ENCODE measurements at places on chromosomes 13 and 19.

DNA sequence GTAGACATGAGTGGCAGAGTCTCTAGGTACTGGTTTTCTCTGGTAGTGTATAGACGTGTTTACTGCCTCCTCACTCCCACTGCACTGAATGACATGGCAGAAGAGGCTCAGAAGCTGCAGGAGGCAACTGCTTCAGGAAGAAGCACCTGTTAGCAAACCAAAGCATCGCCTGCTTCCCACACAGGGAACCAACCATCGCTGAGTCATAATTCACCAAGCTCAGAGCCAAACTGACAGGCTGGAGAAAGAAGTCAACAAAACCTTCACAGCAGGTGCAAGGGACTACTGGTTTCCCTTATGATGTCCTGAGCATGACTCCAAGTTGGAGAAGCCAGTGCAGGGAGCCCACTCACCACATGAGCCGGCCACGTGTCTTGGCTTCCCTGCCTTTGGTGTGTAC lies 69.8 kb downstream of the KCTD12 start:
- H3K4me1 ChIP-seq, result no peaks in the 10 kb centered on the region
- no peak for DNase-seq
- no peaks in the 10 kb centered on the region for H3K27me3 ChIP-seq
- no peak overlapping the region for H3K27ac ChIP-seq

DNA sequence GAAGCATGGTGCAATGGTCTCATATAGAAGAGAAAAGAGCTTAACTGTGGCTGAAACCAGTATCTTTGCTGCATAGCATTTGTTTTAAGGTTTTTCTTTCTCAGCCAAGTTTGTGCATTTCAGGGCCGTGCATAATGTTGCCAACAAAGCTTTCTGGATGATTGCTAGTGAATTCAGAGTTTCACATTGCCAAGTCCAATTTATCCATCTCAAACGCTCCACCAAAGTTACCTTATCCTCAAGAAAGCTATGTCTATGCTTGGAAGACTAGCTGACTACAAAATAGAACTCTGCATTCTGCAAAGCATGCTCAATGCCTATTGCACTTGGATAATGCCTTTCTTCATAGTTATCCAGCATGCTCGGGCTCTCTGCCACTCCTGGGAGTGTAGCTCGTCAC lies 535.8 kb upstream of the SGCG start:
- peaks cover 12% of the 10 kb centered on the region for H3K4me1 ChIP-seq
- DNase-seq, result no peak
- no peak overlapping the region for H3K27ac ChIP-seq
- no peaks in the 10 kb centered on the region for H3K36me3 ChIP-seq
- no peak overlapping the region for H3K4me3 ChIP-seq

GRCh38 chr19:36136964-36137686 lies 2.7 kb upstream of the CAPNS1 start:
- H3K27me3 ChIP-seq, result no peaks in the 10 kb centered on the region
- DNase-seq, result no peak
- H3K36me3 ChIP-seq, result no peaks in the 10 kb centered on the region
- H3K4me1 ChIP-seq, result peaks cover 7% of the 10 kb centered on the region

DNA sequence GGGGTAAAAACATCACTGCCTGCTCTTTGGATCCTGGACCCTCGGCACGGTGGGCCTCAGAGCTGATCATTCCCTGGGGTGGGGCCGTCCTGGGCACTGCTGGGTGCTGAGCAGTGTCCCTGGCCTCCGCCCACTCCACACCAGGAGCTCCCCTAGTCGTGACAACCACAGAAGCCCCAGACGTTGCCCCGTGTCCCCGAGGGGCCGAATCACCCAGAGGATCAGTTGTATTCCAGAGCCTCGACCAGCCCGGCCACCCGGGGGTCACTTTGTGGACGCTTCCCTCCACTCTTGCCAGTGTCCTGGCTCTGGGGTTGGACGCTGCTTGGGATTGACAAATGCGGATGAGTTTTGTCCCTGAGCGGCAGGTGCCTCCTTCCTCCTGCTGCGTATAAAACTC lies 10.2 kb downstream of the C2CD4C start:
- no peaks in the 10 kb centered on the region for H3K27me3 ChIP-seq
- no peaks in the 10 kb centered on the region for H3K36me3 ChIP-seq
- H3K4me1 ChIP-seq, result no peaks in the 10 kb centered on the region
- H3K27ac ChIP-seq, result no peak overlapping the region
- H3K4me3 ChIP-seq, result no peak overlapping the region

- no peaks in the 10 kb centered on the region for H3K27me3 ChIP-seq
- H3K27ac ChIP-seq, result no peak overlapping the region
- DNase-seq, result no peak
- no peak overlapping the region for H3K4me3 ChIP-seq
Measured at GRCh38 chr13:33318744-33319143, 33.2 kb upstream of the STARD13 start.

- no peaks in the 10 kb centered on the region for H3K36me3 ChIP-seq
- H3K27me3 ChIP-seq, result peaks cover 22% of the 10 kb centered on the region
- H3K27ac ChIP-seq, result no peak overlapping the region
- H3K4me3 ChIP-seq, result no peak overlapping the region
- no peak for DNase-seq
Measured at GRCh38 chr19:50933640-50934039, 19.2 kb downstream of the KLK5 start.

DNA sequence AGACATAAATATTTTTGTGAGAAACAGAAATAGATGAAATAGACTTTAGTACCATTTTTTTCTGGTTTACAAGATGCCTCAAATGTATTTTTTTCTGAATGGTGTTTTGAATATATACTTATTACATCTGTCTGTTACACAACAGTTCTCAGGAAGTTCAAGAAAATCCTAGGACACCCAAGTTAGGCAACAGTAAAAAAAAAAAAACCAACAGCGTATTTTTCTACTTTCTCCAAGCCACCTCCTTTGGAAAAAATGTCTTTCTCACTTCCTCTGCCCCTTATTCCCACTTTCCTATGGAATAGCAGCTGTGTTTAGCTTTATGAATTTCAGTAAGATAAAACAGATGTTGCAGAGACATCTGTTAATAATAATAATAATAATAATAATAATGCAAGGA lies 489.6 kb upstream of the KLF12 start:
- H3K36me3 ChIP-seq, result no peaks in the 10 kb centered on the region
- no peak overlapping the region for H3K27ac ChIP-seq
- no peaks in the 10 kb centered on the region for H3K4me1 ChIP-seq
- DNase-seq, result no peak

- no peaks in the 10 kb centered on the region for H3K36me3 ChIP-seq
- H3K4me3 ChIP-seq, result no peak overlapping the region
- H3K27ac ChIP-seq, result no peak overlapping the region
- H3K4me1 ChIP-seq, result peaks cover 10% of the 10 kb centered on the region
- no peak for DNase-seq
Measured at GRCh38 chr19:12701596-12702282, 5.3 kb upstream of the FBXW9 start.

DNA sequence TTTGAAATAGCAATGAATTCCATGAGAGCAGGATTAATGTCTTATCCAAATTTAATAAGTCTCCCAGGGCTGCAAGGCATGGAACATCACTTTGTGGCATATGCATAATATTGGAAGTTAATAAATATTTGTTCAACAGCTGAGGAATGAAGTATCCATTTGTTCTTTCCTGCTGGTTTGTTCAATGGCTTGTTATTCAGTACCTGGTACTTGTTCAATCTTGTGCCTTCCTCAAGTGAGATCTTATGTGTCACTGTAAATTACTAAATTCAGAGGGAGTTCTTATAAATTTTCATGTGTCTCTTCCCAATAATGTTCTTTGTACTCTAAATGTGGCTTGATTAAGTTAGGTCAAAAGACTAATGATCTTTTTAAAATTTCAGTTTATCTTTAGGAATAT lies 1105.5 kb upstream of the SPRY2 start:
- DNase-seq, result no peak
- H3K36me3 ChIP-seq, result no peaks in the 10 kb centered on the region
- no peak overlapping the region for H3K27ac ChIP-seq
- no peak overlapping the region for H3K4me3 ChIP-seq

- H3K36me3 ChIP-seq, result no peaks in the 10 kb centered on the region
- no peak for DNase-seq
- no peaks in the 10 kb centered on the region for H3K27me3 ChIP-seq
- H3K4me1 ChIP-seq, result no peaks in the 10 kb centered on the region
Measured at GRCh38 chr13:73531014-73531413, 472.2 kb downstream of the KLF5 start.

DNA sequence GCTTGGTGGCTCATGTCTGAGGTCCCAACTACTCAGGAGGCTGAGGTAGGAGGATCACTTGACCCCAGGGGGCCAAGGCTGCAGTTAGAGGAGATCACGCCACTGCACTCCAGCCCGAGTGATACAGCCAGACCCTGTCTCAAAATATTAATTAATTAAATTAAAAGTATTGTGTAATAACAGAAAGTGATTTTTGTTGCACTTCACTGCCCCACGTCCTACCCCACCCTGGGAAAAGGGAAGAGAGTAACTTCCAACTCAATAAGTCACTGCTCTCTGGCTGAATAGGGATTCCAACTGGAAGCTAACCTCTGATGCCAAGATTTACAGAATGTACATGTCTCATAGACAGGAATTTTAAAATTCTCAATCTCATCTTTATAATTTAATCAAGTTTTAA lies 47.2 kb downstream of the ZNF611 start:
- no peaks in the 10 kb centered on the region for H3K27me3 ChIP-seq
- no peak overlapping the region for H3K27ac ChIP-seq
- no peak overlapping the region for H3K4me3 ChIP-seq
- no peaks in the 10 kb centered on the region for H3K36me3 ChIP-seq

DNA sequence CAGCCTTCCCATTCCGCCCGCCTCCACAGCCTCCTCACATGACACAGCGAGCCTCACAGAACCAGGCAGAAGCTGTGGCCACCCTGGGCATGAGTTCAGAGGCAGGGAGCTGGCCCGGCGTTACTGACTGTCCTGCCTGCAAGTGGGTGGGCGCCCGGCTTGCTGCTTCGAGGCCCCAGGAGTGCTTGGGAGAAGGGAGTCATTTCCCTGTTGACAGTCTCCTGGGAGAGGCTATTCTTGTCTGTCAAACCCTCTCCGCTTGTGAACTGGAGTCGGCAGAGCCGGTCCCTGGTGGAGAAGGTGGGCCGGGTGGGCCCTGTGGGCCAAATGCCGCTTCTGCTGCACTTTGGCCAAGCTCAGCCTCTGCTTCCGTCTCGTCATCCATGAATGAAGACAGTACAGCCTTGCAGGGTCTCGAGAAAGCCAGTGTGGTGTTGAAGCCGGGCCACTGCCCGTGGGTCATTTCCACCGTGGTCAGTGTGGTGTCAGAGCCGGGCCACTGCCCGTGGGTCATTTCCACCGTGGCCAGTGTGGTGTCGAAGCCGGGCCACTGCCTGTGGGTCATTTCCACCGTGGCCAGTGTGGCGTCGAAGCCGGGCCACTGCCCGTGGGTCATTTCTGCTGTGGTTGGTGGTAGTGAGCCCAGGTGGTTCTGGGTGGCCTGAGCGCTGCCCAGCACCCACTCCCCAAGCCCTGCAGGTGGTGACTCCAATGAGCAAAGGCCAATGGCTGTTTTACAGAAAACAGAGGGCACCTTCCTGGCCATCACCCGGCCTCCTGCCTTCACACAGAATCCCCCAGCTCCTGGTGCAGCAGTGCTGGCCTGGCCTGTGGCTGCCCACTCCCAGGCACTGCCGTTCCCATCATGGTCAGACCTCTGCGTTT lies 13.5 kb upstream of the F7 start:
- no peak overlapping the region for H3K4me3 ChIP-seq
- H3K36me3 ChIP-seq, result no peaks in the 10 kb centered on the region
- no peak for DNase-seq
- H3K4me1 ChIP-seq, result no peaks in the 10 kb centered on the region
- H3K27ac ChIP-seq, result no peak overlapping the region

GRCh38 chr13:46679369-46680120 lies 117.4 kb downstream of the ESD start:
- peaks cover 59% of the 10 kb centered on the region for H3K4me1 ChIP-seq
- H3K4me3 ChIP-seq, result no peak overlapping the region
- H3K27ac ChIP-seq, result peak overlapping the region; percentile 47
- peak; percentile 39 for DNase-seq
- no peaks in the 10 kb centered on the region for H3K36me3 ChIP-seq

- H3K4me1 ChIP-seq, result peaks cover 13% of the 10 kb centered on the region
- H3K27me3 ChIP-seq, result no peaks in the 10 kb centered on the region
- no peaks in the 10 kb centered on the region for H3K36me3 ChIP-seq
- no peak for DNase-seq
Measured at GRCh38 chr19:8305798-8306197, 2.4 kb downstream of the CD320 start.

DNA sequence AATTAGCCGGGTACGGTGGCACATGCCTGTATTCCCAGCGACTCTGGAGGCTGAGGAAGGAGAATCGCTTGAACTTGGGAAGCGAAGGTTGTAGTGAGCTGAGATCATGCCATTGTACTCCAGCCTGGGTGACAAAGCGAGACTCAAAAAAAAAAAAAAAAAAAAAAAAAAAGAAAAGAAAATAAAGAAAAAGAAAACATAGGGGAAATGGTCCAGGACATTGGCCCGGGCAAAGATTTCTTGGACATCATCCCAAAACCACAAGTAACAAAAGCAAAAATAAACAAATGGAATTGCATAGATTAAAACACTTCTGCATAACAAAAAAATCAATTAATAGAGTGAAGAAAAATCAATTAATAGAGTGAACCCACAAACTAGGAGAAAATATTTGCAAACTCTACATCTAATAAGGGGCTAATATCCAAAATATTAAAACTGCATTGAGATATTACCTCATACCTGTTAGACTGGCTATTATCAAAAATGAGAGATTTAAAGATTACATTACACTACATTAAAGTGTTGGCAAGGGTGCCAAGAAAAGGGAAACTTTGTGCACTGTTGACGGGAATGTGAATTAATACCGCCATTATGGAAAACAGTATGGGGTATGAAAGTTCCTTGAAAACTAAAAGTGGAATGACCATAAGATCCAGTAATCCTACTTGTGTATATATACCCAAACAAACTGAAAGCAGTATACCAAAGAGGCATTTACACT lies 18.5 kb upstream of the ABCC4 start:
- H3K27ac ChIP-seq, result no peak overlapping the region
- no peaks in the 10 kb centered on the region for H3K36me3 ChIP-seq
- H3K27me3 ChIP-seq, result no peaks in the 10 kb centered on the region
- no peak overlapping the region for H3K4me3 ChIP-seq
- H3K4me1 ChIP-seq, result no peaks in the 10 kb centered on the region

DNA sequence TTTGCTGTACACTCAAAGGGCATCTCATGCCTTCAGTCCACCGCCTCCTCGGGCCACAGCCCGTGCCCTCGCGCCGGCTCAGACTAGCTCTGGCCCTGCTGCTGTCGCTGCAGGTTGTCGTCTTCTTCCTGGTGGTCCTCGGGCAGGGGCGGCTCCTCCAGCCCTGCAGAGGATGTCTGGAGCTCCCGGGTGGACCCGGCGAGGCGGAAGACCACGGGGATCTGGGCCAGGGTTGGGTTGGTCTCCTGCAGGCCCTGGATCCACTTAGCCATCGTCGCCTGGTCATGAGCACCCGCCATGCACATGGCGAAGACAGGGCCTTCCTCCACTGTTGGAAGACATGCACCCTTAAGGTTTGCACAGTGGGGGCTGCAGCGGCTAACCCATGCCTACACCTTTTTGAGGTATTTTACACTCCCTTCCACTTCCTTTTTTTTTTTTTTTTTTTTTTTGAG lies 489 bp upstream of the ZNF653 start:
- H3K27ac ChIP-seq, result peak overlapping the region; percentile 54
- H3K36me3 ChIP-seq, result no peaks in the 10 kb centered on the region
- H3K4me1 ChIP-seq, result no peaks in the 10 kb centered on the region
- no peaks in the 10 kb centered on the region for H3K27me3 ChIP-seq
- H3K4me3 ChIP-seq, result peak overlapping the region; percentile 91
- no peak for DNase-seq

Measured in neural progenitor cell (in vitro differentiated cells).